GDM1 (cell line): ENCODE measurements at places on chromosomes 1 and 21.

GRCh38 chr1:8951231-8951630 lies 5.6 kb downstream of the CA6 start:
- no peak for DNase-seq

GRCh38 chr1:200681231-200681630 lies 11.5 kb upstream of the DDX59 start:
- no peak for DNase-seq

DNA sequence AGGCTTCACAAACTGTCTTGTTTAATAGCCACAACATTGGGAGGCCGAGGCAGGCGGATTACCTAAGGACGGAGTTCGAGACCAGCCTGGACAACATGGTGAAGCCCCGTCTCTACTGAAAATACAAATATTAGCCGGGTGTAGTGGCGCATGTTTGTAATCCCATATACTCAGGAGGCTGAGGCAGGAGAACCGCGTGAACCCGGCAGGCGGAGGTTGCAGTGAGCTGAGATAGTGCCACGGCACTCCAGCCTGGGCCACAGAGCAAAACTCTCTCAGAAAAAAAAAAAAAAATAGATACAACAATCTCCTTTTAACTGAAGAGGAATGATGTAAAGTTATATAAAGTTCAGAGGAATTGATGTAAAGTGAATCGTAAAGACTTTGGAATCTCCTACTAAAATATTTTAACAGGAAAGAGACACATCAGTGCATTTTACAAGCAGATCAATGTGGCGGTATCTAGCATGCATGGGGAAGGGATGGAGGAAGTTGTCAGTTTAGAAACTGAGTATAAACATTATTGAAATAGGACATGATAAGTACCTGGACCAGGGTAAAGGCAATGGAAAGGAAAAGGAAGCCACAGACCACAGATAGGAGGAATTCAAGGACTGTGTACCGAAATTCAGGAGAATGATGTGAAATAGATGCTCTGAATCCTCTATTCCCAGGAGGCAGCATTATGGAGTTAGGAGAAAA lies 41.5 kb downstream of the PTPRC start:
- DNase-seq: no peak

- DNase-seq: peak; percentile 83
Measured at GRCh38 chr21:42220138-42220701, 1.3 kb downstream of the ABCG1 start.

DNA sequence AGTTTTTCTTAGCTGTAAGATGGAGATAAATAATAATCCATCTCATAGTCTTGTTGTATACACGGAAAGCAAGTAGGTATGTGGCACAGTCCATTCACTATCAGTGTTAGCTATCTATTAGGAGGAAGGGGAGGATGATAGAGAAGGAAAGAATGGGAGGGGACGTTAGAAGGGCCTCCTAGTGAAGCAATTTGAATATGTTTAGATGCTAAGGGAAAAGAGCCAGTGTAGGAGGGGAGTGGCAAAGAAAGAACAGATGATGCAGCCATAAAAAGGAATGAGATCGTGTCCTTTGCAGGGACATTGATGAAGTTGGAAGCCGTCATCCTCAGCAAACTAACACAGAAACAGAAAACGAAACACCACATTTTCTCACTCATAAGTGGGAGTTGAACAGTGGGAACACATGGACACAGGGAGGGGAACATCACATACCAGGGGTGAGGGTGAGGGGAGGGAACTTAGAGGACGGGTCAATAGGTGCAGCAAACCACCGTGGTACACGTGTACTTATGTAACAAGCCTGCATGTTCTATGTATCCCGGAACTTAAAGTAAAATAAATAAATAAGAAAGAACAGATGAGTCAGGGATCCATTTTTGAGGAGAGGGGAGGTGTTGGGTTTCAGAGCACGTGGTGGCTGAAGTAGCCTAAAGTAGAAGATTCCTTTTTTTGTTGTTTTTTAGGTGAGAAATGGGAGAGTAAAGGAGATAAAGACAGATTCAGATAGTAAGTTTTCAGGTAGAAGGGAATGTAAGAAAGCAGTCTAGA lies 124.1 kb downstream of the POU2F1 start:
- DNase-seq: no peak

- DNase-seq: peak; percentile 1
Measured at GRCh38 chr1:160108888-160109662, 6.5 kb upstream of the ATP1A2 start.
